ENCODE measurements at places on chromosomes 2 and 18. TPM values are rescaled to one million over a fixed set of nuclear protein-coding genes. Genes with fewer than 3 reads are reported as not detected.

GRCh38 chr2:220394433-220394832, 767.0 kb downstream of the SLC4A3 start:
- H3K27ac ChIP-seq = no peak overlapping the region
- no peaks in the 10 kb centered on the region for H3K36me3 ChIP-seq
- H3K4me1 ChIP-seq = no peaks in the 10 kb centered on the region
- DNase-seq = no peak
- H3K27me3 ChIP-seq = no peaks in the 10 kb centered on the region

DNA sequence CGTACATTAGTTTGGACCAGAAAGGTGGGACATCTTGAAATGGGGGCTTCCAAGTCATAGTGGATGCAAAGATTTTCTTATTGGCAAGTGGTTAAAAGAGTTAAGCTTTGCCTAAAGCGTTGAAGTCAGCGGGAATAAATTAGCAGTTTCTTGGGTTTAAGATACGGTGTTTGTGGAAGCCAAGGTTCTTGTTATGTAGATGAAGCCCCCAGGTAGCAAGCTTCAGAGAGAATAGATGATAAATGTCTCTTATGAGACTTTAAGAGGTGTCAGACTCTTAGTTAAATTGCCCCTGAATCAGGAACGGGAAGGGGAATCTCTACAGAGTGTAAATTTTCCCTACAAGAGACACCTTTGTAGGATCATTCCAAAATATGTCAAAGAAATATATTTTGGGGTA, 10.9 kb upstream of the GLS start:
- H3K4me1 ChIP-seq = no peaks in the 10 kb centered on the region
- no peak for DNase-seq
- H3K27ac ChIP-seq = no peak overlapping the region
- H3K36me3 ChIP-seq = no peaks in the 10 kb centered on the region

UGT1A3 gene
- total RNA-seq = 2.6 TPM

DNA sequence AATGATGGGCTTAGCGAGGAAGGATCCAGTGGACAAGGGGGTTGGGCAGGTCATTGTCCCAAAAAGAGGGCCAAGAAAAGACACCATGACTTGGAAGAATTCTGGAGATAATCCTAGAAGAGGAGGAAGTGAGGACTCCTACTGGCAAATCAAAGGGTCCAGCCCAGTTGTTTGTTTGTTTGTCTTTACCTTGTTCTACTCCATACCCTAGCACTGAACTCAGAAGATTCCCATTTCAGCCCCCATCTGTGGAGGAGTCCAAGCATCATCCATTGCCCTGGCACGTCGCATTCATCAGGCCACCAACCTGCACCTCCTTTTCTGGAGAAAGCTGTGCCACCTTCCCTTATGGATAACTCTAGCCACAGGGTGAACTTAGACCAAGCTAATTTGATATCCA, 326.2 kb downstream of the EN1 start:
- H3K27me3 ChIP-seq = no peaks in the 10 kb centered on the region
- H3K4me1 ChIP-seq = no peaks in the 10 kb centered on the region
- DNase-seq = no peak
- no peak overlapping the region for H3K27ac ChIP-seq

DNA sequence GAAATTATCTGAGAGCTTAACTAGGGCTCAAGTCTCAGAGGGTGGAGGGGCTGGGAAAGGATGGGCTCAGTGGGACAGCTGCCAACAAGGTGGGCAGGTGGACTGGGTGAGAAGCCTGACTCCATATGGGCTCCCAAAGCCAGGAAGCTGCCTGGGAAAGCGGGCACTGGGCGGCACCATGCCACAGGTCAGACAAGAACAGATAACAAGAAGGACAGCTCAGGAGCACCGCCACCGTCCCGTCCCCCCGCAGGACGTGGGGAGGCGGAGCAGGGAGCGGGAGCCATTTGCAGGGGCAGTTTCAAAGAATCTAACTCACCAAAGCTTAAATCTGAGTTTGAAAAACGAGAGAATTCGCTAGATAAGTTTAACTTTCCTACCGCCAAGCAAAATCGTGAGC, 45.6 kb downstream of the NETO1 start:
- DNase-seq = no peak
- H3K36me3 ChIP-seq = no peaks in the 10 kb centered on the region
- H3K27ac ChIP-seq = no peak overlapping the region
- H3K4me3 ChIP-seq = no peak overlapping the region

SPDYA gene
- total RNA-seq = not detected

- H3K4me1 ChIP-seq = no peaks in the 10 kb centered on the region
- no peaks in the 10 kb centered on the region for H3K27me3 ChIP-seq
- no peak for DNase-seq
- no peaks in the 10 kb centered on the region for H3K36me3 ChIP-seq
These were observed 5.1 kb downstream of the SCG2 start for GRCh38 chr2:223597076-223597475.

- no peaks in the 10 kb centered on the region for H3K36me3 ChIP-seq
- H3K27me3 ChIP-seq = no peaks in the 10 kb centered on the region
- no peak overlapping the region for H3K4me3 ChIP-seq
- peak overlapping the region; percentile 98 for H3K27ac ChIP-seq
- H3K4me1 ChIP-seq = peaks cover 62% of the 10 kb centered on the region
These were observed 1.7 kb upstream of the PER2 start for GRCh38 chr2:238290091-238290509.

PCARE gene
- not detected for total RNA-seq

VAPA gene
- 322 TPM for total RNA-seq

DNA sequence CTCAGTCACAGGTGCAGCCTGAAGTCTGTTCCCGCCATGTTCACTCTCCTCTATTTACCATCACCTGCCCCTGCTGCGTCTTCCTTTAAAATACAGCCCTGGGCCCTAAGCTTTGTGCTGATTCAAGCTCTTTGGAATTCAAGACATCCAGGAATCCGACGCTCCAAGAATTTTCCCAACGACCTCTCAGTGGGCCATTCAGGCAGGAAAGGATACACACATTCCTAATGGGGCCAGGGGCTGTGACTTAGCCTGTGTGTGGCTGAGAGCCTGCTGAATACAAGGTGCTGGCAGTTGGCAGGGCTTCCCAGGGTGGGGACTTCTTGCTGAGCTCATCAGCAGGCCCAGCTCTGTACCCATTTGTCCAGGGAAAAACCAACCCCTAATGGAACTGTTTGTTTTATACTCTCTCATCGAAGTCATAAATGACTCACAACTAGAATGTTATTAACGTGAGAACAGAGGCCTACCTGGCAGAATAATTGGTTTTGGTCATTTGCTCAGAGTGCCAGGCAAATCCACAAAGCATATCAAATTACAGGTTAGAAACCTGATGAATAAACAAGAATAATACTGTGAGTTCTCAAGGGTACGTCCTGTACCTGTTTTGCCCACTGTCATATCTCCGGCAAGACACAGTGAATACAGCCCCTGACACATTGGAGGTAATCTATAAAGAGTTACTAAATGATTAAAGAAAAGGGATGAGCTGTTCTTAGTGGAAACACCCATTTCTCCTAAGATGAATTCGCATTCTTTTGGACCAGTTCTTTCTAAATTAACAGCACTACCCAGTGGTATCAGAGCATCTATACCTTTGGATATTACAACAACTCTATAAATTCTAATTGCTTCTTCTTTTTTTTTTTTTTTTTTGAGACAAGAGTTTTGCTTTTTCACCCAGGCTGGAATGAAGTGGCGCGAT, 12.6 kb upstream of the KCMF1 start:
- no peaks in the 10 kb centered on the region for H3K36me3 ChIP-seq
- peak; percentile 55 for DNase-seq
- no peaks in the 10 kb centered on the region for H3K27me3 ChIP-seq
- peak overlapping the region; percentile 41 for H3K27ac ChIP-seq
- peaks cover 7% of the 10 kb centered on the region for H3K4me1 ChIP-seq
